Upper lobe of right lung (tissue), 1 donor: ENCODE measurements at places on chromosomes 4 and X. TPM values are rescaled to one million over a fixed set of nuclear protein-coding genes. Genes with fewer than 3 reads are reported as not detected.

DNA sequence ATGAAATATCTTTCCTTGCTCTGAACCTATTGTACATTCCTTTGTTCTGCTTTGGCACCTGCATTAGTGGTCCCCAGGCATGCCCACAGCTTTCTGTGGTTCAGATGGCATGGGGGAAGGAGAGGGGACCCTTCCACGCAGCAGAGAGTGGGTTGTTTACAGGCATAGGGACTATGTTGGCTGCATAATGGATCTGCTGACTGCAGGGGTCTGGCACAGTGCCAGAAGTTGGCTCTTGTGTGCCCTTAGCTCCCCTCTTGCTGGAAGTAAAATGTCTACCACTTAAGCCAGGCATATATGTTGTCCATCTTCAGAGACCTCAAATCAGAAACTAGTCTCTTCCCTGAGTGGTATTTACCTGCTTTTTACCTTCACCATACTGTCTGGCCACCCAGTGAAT is 651.9 kb upstream of the PCDH7 start:
- H3K27me3 ChIP-seq: no peaks in the 10 kb centered on the region
- no peaks in the 10 kb centered on the region for H3K36me3 ChIP-seq
- DNase-seq: peak; percentile 40
- H3K4me1 ChIP-seq: no peaks in the 10 kb centered on the region

GRCh38 chrX:72620550-72621145 is 48.0 kb upstream of the HDAC8 start:
- no peak for DNase-seq
- no peak overlapping the region for H3K4me3 ChIP-seq
- no peaks in the 10 kb centered on the region for H3K27me3 ChIP-seq
- no peaks in the 10 kb centered on the region for H3K4me1 ChIP-seq
- H3K36me3 ChIP-seq: no peaks in the 10 kb centered on the region

DNA sequence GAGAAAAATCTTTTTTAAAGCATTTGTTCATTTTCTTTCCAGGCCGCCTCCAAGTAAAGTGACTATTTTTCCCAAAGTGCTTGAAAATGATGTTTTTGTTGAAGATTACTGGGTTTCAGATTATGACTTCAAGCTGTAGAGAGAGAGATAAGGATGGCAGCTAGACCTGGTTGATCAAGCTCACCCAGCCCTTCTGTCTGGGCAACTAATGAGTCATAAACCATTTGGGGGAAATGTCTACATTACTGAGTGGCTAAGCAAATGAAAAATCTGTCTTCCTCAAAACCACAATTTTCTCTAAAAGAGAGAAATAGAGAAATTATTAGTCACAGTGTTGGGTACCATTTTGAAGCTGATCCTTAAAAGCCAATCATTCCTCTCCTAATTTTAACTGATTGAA is 355.4 kb upstream of the CPEB2 start:
- no peaks in the 10 kb centered on the region for H3K36me3 ChIP-seq
- DNase-seq: no peak
- H3K4me3 ChIP-seq: no peak overlapping the region
- H3K27ac ChIP-seq: no peak overlapping the region

Gene ETDB
- not detected for total RNA-seq

Gene CABS1
- total RNA-seq: not detected
